Activated CD4-positive, alpha-beta T cell treated with anti-CD3 and anti-CD28 coated beads for 24 hours (primary cell): ENCODE measurements at places on chromosomes 5 and 9.

DNA sequence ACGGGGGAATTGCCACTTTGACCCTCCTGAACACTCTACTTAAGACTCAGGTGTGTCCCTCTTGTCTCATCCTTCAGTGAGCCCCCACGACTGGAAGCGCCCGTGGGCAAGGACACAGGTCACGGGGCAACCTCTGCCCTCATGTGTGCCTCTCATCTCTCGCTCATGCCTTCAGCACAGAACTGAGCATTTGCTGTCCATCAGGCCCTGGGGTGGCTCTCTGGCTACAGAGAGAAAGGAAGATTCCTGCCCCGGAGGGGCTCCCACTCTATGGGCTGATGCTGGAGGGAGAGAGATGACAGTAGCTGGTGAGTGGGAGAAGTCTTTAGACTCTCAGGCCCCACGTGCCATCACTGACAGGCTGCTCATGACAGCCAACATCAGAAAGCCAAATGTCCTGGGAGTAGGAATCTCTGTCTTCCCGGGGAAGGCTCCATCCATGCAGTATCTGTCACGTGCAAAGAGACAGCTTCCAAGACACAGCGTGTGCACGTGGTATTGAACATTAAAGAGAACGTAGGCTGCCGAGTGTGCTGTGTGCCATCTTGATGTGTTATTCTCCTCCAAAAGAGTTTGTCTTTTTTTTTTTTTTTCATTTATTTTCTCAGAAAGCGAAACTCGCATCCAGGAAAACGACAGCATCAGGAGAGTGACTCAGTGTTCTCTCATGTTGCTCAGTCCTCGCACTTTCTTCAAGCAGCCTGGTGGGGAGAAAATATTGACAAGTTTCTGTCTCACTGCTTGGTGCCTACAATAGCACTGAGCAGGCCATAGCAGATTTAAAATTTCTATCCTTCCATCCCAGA is 190.5 kb downstream of the GAS1 start:
- DNase-seq = no peak

- DNase-seq = no peak
Measured at GRCh38 chr5:178307267-178308045, 74.9 kb upstream of the PHYKPL start.

DNA sequence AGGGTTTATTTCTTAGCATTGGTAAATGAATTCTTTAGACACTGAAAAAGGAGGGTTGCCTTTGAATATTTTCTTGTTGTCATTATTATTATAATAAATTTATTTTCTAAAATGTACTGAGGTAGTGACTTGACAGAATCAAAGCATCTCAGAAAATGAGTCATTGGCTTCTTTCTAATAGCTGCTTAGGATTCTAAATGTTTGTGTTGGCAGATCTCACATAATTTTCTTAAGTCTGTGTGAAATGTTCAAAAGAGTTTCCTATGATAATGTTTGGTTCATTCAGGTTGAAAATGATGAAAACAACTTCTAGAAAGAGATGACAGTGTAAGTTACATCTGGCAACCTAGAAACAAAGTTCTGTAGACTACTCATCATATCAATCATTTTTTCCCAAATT is 69.7 kb downstream of the SH3GL2 start:
- DNase-seq = no peak

GRCh38 chr9:98445576-98445975 is 190.1 kb upstream of the TBC1D2 start:
- DNase-seq = no peak

- DNase-seq = no peak
Measured at GRCh38 chr9:83649515-83649914, 26.6 kb downstream of the IDNK start.

GRCh38 chr9:82923912-82924605 is 138.9 kb downstream of the RASEF start:
- no peak for DNase-seq

GRCh38 chr9:93024646-93024910 is 33.9 kb upstream of the SUSD3 start:
- DNase-seq = no peak

GRCh38 chr9:116843863-116844620 is 156.9 kb downstream of the TRIM32 start:
- no peak for DNase-seq

DNA sequence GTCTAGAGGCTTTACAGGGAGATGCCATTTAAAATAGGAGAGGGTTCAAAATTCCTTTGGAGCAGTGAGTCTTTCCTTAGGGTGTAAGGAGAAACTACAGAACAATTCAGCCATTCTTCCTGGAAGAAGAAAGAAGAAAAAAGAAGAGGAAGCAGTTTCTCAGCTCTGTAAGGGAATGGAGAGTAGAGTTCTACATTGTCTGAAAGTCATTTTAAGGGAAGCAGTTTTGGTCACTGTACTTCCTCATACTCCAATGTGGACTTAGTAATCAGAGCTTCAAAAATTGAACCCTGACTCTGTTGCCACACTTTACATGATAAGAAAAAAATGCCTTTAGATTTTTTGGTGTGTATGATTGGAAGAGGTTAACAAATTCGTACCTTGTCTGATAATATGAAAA is 122.4 kb downstream of the LRRC70 start:
- DNase-seq = no peak

- no peak for DNase-seq
Measured at GRCh38 chr9:4706971-4707622, 27.7 kb downstream of the CDC37L1 start.

GRCh38 chr9:119298076-119298853 is 71.0 kb downstream of the BRINP1 start:
- no peak for DNase-seq

DNA sequence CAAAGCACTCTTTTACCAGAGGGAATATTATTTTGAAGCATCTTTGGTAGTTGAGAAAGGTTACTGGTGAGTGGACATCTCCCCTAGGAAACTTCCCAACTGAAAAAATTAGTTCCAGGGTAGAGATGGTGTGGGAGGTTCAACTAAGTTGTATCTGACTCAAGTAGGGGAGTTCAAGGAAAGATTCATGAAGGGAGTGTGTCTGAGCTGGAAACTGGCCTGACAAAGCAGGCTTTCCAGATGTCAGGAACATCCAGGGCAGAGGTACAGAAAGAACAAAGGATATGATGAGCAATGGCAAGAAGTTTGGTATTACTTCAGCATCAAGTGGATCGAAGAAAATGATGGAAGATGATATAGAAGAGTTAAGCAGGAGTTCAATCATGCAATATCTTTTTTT is 458.0 kb upstream of the RIOK2 start:
- no peak for DNase-seq

GRCh38 chr9:10911373-10911772 is 298.6 kb upstream of the PTPRD start:
- no peak for DNase-seq

DNA sequence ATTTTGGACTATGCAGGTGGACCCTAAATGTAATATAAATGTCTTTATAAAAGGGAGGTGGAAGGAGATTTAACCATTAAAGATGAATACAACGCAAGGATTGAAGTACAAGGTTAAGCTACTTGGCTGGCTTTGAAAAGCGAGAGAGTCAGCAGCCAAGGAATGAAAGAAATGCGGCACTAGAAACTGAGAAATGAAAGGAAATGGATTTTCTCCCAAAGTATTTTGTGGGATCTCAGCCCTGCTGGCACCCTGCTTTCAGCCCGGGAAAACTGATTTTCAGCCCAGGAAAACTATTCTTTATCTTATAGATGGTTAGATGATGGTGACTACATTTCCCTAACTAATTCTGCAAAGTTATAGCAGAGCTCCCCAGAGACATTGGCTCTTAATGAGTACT is 1349.6 kb upstream of the C9orf72 start:
- no peak for DNase-seq

GRCh38 chr5:179176166-179176565 is 116.0 kb downstream of the ZNF354C start:
- DNase-seq = no peak

DNA sequence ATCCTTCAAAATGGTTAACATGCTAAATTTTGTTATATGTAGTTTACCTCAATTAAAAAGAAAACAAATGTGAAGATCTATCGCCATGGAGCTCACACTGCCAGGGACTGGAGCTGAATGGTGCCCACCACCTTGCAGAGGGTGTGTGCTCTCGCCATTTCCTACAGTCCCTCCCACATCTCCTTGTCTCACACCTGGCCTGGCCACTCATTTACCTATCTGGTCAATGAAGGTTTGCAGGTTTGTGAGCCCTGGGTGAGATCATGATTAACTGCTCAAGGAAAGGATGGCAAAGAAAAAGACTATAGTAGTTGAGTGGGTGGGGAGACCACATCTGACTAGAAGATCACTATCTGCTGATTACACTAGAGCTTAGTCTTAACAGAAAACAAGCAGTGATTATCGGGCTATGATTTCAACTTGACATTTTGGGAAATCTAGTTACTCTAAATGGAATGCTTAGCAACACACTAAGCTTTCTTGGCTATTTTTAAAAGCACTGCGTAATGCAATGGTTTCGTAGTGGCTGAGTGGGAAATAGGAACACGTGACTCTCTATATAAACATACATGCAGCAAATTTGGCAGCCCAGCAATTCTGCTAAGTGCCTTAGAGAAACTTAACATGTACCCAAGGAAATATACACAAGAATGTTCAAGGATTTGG is 27.3 kb downstream of the PUM3 start:
- DNase-seq = no peak

DNA sequence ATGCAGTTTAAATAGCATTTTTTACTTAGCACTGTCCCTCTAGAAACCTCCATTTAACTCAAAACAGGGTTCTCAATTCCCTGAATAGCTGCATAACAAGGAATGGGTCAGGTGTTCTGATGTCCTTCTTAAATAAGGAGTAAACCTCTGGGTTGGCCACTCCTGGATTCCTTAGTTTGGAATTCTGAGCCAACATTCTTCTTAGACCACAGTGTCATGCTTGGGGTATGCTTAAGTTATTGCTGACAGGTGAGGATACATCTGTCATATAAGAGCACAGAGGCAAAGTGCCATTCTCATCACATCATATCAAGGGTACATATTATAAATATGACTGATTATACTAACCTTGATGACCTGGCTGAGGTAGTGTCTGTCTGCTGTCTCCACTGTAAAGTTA is 179.9 kb upstream of the SEMA6A start:
- no peak for DNase-seq

GRCh38 chr9:132163876-132164603 is 2.2 kb downstream of the NTNG2 start:
- DNase-seq = no peak
